ENCODE measurements at places on chromosomes 4 and X.

- no peak for DNase-seq
Observed at GRCh38 chrX:103475381-103475780, 43.9 kb downstream of the RAB40A start.

GRCh38 chr4:101464596-101464995 lies 117.3 kb upstream of the PPP3CA start:
- DNase-seq = peak; percentile 56

DNA sequence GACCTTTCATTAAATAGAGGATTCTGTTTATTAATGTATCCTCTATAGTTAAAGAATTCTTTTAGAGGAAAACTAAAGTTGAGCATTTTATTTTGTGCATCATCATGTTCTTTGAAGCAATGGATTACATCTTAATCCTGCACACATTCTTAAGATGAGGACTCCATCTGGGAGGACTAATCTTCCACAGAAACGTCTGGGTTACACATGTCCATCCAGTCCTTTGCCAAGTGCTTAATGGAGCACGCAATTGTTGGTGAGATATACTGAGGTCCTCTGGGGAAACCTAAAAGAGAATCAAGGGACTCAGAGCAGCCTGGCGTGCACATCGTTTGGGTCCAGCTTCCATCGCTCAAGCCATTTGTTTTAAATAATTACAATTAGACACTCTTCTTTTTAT lies 115.1 kb upstream of the SFRP2 start:
- no peak for DNase-seq

DNA sequence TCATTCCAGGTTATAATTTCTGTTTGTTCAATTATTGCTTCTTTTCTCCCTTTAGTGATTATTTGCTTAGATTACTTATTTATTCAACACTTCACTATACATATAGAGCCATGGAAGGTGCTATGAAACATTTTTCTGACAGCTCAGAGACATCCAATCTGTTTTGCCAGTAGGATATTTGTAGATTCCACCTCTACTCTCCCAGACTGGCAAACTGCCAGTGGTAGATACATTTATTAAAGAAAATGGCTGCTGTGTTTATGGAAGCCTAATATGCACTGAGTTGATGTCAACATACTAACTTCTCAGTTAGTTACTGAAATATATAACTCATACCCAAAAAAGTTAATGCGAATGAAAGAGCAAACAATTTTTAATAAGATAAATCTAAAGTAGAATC lies 348.6 kb downstream of the TRAM1L1 start:
- no peak for DNase-seq

DNA sequence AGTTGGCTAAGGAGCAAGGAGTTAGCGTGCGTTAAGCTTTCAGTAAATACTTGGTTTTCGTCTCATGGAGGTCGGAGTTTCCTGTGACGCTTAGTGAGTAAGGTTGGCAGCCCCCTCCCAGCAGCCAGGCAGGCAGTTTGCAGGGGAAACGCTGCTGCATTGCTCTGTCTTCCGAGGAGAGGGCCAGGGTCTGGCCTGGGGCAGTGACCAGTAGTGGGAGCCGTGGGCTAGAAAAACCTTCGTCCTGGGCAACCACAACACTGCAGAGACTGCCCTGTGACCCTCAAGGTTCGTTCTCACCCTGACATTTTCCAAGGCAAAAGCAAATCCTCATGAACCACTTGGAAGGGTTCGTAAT lies 432 bp downstream of the TMEM175 start:
- DNase-seq = peak; percentile 74

DNA sequence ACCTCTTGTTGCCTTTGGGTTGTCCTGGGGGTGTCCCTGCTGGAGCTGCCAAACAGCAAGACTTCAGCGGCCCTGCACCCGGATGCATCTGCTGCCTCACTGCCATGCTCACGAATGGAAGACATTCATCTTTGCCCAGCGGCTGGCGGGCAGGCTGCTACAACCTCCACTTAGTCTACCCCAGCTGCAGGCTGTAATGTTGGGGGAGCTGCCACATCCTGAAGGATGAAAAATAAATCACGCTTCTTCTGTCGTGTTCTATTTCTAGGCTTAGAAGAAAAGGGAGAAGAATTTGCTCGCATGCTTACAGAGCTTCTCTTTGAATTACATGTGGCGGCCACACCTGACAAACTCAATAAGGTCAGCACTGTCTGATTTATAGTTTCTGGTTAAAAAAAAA lies 61.4 kb downstream of the FAM114A1 start:
- no peak for DNase-seq

DNA sequence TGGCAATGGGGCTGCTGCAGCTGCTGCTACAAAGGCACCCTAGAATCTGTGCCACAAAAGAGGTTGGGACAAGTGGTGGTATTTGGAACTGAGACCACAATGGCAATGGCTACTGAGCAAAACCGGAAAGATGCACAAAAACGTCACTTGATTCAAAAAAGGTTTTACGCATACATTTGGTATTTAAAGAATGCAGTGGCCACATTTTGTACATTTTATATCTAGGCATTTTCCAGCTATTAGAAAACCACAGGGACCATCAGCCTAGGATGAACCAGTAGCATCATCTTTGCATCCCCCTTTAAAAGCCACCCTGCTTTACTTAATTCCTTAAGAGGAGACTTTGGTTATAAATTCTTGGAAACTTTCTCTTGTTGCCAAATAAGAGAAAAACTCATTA lies 104.8 kb upstream of the CXCL13 start:
- no peak for DNase-seq

GRCh38 chrX:64427281-64427680 lies 32.0 kb upstream of the MTMR8 start:
- DNase-seq = no peak

GRCh38 chr4:111074523-111075114 lies 451.7 kb upstream of the PITX2 start:
- peak; percentile 78 for DNase-seq

DNA sequence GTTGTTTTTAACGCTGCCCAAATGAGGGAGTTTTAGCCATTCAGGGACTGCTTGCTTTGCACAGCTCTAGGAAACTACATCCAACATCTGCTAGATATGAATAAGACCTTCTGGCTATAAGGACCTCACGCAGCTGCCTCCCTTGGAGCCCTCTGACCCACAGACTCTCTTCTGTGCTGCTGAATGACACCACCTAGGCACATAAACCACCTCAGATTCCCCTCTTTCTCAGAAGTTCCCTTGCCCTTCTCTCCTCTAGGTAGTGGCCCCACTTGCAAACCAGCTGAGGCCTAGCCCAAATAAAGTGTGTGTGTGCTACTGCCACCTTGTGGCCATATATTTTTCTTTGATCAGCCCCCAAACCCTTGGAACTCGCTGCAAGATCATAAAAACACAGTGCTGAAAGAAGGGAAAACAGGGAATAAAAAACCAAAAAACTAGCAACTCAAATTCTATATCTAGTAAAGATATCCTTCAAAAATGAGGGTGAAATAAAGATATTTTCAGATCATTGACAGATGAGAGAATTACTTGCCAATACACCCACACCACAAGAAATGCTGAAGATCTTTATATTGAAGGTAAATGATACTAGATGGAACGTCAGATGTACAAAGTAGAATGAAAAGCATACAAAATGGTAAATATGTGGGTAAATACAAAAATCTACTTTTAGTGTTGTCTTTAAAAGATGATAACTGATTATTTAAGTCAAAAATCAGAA lies 265.9 kb downstream of the ADAMTS3 start:
- DNase-seq = peak; percentile 65

DNA sequence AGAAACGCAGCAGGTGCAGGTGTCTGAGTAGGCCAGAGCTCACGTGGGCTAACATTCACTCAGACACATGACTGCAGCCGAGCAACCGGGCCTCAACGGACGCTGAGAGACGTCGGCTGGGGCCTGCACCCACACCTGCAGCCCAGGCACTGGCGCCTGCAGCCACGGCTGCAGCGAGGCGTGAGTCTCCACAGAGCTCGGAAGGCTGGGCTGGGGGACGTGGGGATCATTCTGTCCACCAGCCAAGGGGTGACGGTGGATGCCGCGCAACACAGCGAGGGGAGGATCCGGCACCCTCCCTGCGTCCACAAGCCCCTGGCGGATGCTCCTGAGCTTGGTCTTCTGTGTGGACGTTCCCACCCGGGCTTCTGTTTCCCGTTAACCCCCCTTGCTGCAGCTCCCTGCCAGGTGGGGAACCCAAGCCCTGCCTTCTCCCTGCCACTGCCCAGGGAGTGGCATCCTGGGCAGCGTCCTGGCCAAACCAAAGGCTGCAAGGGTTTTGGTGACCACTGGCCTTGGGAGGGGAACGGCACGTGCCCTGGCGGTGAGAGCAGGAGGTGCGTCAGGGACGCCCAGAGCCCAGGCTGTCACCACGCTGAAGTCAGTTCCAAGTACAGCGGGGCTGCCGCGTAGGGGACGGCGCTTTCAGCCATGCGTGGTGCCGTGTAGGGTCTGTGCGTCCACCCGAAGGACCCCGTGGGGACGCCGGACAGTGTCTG lies 16.3 kb downstream of the PPP2R3B start:
- no peak for DNase-seq

- DNase-seq = no peak
Observed at GRCh38 chr4:121181493-121181892, 17.4 kb upstream of the TNIP3 start.

DNA sequence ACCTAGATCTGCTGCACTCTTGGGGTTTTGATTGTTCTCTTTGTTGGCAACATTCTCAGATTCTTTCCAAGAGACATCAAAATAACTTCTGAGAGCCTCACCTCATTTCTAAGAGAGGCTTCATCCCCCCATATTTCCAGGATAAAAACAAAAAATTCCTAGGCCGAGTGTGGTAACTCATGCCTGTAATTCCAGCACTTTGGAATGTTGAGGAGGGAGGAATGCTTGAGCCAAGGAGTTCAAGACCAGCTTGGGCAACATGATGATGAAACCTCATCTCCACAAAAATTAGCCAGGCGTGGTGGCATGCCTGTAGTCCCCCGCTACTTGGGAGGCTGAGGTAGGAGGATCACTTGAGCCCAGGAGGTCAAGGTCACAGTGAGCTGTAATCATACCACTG lies 477.0 kb downstream of the INPP4B start:
- DNase-seq = no peak

- no peak for DNase-seq
Observed at GRCh38 chr4:181793096-181793495, 450.1 kb upstream of the TENM3 start.

DNA sequence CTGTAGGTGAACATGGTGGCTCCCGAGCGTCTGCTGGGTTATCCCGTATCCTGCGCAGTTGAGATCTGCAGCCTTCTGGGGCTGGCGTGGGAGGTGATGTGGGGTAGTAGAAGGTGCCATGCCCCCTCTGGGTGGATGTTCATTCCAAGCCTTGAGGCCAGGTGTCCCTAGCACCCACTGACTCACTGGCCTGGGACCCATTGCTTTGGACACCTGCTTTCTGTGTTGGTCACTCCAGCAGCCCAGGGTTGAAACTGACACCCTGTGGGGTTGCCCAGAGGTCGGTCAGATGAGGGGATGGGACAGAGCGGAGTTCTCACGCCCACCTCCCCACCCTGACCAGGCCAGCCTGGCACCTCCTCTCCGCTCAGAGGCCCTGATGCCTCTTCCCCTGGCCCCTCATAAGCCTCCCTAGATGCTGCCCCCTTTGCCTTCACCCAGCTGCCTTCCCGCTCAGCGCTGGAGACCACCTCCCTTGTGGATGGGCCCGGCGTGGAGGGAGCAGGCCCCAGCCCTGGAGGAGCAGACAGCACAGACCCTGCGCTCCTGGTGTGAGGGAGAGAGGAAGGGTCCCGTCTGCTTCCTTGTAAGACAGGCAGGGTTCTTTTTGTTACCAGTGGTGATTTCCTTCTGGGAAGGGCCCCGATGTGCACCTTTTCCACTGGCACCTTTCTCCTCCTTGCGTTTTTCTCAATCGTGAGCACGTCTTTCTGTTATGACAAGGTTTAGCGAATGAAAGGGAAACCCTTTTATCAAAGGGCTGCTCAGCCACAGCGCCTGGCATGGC lies 2.0 kb downstream of the DOK7 start:
- no peak for DNase-seq

- no peak for DNase-seq
Observed at GRCh38 chr4:137534516-137534915, 2.2 kb upstream of the PCDH18 start.

DNA sequence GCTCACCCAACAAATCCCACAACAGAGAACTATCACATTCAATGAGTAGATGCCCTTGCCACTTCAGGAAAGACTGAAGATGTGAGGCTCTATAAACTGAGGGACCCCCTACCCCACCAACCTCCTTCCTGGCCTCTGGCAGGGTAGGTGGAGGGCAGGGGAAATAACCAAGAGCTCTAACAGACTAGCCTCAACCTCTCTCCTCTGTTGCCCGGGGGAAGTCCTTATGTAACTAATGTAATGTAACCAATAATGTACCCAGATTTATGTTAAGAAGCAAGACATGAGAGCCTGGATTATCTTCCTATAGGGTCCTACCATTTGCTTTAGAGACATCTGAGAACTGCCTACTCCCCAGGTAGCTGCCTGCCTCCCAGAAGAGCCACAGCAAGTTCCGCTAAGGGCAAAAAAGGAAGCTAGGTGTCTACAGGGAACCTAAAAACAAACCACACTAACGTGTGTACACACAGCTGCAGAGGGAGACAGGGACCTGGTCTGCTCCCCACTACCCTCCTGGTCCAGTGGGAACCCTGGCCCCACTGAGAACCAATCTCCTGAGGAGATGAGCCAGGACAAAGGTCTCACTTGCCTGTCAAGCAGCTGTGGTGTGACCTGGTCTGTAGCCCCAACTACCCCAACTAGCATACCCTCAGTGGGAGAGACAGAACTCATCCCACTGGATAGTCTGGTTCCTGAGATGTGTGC lies 17.7 kb downstream of the OTUD5 start:
- DNase-seq = no peak

DNA sequence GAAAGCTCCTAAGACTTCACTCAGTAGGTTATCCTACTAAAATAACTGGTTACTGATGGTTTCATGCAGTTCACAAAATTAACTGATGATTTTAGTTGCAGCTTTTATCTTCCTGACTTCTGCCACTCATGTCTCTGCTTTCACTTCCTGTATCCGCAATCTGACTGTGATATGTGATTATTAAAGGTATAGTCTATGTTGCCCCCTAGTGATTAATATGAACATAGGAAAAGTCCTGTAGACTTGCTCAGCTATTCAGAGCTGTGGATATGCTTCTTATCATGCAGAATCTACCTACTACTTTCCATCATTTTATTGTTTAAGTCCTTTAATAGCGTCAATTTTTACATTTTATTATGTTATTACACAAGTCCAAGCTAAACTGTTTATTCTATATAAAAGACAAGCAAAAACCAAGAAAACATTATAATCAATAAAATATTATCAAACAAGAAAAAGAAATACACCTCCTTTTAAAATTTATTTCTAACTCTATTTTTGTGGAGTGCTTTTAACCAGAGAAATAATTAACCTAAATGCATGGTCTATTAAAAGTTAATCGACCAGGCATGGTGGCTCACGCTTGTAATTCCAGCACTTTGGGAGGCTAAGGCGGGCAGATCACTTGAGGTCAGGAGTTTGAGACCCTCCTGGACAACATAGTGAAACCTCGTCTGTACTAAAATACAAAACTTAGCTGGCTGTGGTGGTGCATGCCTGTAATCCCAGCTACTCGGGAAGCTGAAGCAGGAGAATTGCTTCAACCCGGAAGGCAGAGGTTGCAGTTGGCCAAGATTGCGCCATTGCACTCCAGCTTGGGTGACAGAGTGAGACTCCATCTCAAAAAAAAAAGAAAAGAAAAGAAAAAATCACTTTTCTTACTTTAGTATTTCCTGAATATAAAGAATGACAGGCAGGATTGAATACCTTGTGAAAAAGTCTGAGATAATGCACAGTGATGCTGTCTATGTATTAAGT lies 40.4 kb upstream of the TLR2 start:
- DNase-seq = no peak
